ENCODE measurements at places on chromosomes 12 and 14. TPM values are rescaled to one million over a fixed set of nuclear protein-coding genes. Genes with fewer than 3 reads are reported as not detected.
A peak's percentile ranks its signal among the peaks of the same experiment; 100 is the strongest.

DNA sequence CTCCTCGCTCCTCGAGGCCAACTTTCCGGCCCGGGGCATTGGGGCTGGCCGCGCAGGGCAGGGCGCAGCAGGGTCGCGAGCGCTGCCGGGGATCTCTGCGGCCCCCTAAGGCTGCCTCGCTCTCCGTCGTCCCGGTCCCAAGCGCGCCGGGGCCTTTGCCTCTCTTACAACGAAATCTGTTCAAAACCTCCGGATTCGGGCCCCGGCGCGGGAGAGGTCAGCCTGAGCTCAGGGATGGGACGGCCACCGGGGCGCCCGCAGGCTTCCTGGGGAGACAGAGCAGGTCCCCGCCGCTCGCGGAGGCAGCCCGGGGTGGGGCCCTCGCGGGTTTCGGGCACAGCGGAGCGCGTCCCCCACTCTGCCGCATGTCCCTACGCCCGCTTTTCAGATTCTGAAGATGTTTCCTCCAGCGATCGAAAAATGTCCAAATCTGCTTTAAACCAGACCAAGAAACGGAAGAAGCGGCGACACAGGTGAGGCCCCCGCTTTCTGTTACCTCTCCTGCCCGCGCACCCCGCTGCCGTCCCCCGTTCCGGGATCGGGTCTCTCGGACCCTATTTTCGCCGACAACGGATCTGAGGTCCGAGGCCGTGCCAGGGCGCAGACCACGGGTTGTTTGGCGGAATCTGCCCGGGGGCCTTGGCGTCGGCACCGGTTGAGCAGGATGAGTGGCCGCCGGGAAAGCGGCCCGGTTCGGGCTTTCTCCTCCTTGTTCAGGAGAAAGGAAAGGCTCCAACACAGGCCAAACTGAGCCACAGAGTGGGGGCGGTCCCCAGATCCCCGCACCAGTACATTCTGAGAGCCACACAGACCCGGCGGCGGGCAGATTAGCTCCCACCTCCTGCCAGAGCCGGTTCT is 1.8 kb downstream of the VSX2 start:
- no peak for DNase-seq

- no peak for DNase-seq
Observed at GRCh38 chr12:51028813-51029150, 2.6 kb upstream of the SLC11A2 start.

DNA sequence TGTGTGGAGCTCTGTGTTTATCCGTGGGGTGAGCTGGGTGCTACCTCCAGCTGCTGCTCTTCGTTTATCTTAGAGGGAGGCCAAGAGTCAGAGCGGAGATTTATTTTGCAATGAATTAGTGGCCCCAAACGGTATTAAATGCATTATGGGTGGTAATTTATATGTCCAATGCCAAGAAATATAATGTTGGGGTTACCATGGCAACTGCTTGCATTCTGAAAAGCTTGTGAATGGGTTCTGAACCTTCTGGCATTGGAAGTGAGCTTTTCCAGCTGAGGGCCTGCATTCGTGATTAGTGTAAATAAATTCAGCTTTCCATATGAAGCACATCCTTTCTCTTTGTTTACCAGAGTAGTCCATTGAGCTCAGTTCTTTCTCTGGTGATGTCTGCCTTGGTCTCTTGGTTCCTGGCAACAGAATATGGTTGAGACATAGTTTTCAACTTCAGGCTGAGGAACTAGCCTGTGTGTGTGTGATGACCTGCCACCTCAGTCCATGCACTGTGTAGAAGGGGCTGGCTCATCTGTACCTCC is 51.8 kb downstream of the TRAF3 start:
- no peak for DNase-seq

- DNase-seq = peak; percentile 39
Observed at GRCh38 chr14:21902561-21903181, 229.1 kb upstream of the OR4E1 start.

GRCh38 chr12:64696080-64696741 is 63.0 kb downstream of the GNS start:
- no peak for DNase-seq

GRCh38 chr12:57837864-57838562 is 8.5 kb downstream of the CTDSP2 start:
- DNase-seq = no peak

DNA sequence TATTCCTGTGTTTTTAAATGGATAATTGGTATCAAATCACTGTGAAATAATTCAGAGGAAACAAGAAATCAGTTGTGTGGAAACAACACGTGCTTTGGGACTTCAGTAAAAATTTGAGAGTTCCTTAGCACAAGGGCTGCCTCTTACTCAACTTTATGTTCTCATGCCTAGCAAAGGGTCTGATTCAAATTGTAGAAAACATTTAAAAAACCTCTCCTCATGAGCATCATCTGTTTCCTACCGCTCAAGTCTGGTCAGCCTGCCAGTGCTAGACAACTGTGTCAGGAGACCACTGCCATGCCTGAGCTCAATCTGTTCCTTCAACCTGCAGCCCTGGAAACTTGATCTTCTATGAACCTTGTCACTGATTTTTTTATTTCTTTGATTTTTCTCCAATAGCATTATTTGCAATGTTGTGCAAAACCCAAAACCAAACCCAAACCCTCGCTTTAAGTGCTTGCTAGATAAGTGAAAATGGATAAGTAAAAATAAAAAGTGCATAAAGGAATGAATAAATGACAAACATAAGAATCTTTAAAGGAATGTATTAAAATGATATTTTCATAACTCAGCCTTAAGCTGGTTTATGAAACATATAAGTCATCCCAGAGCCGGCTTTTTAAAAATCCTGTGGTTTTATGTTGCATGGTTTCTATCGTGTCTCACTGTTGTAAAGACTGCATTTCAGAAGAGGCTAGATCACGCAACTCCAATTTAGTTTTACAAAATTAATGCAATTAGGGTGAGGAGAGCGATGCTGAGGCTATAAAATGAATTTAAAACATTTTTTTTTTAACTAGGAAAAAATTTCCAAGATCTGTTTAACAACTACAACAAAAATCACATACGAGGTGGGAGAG is 361.2 kb upstream of the PDE3A start:
- DNase-seq = no peak

DNA sequence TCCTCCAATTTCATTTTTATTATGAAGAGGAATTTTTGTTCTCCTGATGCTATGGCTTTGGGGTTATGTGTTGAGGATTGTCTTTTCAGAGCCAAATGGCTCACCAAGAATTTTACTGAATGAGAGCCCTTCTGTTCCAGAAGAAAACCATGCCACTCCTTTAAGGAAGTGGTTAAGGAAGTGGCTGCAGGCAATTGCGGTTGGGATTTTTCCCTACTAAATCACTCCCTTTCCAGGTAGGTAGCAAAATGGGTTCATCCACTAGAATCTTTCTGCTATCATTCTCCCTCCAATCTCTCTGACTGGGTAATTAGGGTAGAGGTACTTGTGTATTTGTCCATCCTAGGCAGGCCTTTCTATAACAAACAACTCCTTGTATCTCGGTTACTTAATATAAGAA is 163.1 kb downstream of the TTC8 start:
- no peak for DNase-seq

GRCh38 chr14:32633224-32633859 is 304.2 kb downstream of the AKAP6 start:
- DNase-seq = no peak

GRCh38 chr14:71322655-71323250 is 415.5 kb downstream of the PCNX1 start:
- DNase-seq = no peak

GRCh38 chr14:73612339-73613045 is at the start of gene ACOT6:
TSS of gene ACOT6 (plus strand) at chr14:73612517. CDS start at chr14:73612572, 55 bp downstream.
- peak; percentile 80 for DNase-seq

DNA sequence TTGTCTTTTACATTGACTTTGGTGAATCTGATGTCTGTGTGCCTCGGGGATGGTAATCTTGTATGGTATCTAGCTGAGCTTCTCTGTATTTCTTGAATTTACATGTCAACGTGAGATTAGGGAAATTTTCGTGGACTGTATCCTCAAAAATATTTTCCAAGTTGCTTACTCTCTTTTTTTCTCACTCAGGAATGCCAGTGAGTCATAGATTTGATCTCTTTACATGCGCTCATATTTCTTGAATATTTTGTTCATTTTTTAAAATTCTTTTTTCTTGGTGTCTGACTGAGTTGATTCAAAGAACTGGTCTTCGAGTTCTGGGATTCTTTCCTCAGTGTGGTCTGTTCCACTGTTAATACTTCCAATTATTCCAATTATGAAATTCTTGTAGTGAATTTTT is 207.7 kb downstream of the RAD51B start:
- no peak for DNase-seq

- no peak for DNase-seq
Observed at GRCh38 chr12:90871726-90872096, 83.3 kb downstream of the CCER1 start.

- DNase-seq = no peak
Observed at GRCh38 chr14:34373191-34373590, 88.8 kb downstream of the SPTSSA start.

DNA sequence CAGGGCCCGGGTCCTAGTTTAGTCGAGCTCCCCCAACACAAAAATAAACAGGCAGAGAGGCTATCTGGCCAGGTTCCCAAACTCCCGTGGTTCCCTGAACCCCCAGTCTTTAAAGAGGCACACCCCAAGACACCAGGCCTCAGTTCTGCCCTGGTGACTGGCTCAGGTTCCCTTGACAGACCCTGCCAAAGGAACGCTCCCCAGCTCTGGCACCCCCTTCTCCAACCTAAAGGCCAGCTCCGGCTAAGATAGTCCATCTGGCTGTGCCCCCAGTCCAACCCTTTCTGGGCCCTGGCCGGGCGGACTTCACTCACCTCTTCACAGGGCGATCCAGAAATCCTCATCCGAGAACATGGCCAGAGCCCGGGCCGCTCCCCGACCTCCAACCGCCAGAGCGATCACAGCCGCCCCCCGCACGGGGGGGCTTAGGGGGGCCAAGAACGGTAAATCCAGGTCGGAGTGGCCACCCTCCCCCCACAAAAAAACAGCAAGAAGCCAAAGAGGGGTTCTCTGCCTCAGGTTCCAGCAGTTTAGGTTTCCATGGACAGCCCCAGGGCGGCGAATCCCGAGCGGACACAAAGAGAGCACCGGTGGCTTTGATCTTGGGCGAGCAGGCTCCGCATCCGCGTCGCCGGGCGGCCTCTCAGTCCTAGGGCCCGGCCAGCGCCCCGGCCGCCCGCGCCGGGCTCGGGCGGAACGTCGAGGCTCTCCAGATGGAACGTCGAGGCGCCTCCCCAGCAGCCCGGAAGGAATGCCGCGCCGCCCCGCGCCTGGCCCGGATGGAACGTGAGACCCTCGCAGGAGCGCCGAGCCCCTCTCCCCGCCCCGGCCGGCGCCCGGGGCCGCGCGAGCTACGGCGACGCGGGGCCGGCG is 1.1 kb downstream of the KMT2D start:
- no peak for DNase-seq

DNA sequence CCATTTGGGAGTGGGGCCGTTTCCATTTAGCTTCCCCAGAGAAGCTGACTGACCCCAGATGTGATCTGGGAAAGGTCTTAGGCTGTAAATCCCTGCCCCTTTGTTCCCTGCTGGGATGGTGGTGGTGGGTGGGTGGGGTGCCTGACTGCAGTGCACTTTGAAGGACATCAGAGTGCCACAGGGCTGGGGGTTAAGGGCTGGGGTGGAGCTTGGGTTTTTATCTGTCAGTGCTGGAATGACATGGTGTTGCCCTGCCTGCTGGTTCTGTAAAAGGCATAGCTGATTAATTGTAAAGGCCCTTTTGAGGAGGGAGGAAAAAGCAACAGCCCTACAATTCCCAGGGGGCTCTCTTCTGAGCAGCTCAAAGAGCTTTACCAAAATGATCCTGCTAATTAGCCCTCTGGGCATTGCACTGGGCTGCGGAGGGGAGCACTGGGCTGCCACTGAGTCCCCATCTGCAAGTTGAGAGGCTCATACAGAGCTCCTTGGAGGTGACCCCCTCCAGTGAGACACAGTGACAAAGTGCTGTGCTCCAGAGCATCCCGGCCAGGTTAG is 21.1 kb downstream of the PLEKHG3 start:
- DNase-seq = no peak

DNA sequence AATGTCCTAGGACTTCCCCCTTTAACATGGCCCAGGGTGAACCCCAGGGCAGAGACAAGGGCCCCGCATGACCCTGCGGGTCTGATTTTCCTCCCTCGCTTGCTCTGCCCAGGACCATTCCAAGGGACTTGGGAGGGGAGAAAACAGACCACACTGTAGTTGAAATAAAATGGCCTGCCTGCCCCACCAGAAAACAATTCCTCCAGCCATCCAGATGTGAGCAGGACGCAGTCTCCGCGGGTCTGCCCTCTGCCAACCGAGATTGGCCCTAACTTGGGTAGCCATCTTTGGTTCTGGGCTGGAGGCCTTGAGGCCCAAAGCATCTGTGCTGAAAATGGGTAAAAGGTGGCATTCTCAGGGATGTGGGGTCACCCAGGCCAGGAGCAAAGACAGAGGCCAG is 75.5 kb downstream of the RFLNA start:
- DNase-seq = no peak

Gene SLC4A8
- 115 TPM for total RNA-seq

Gene RPL10L
- total RNA-seq = not detected

Gene PROX2
- not detected for total RNA-seq

Gene TAS2R30
- total RNA-seq = 5.9 TPM

Gene ARHGAP9
- 12.7 TPM for total RNA-seq

Gene NFYB
- 37.7 TPM for total RNA-seq
